ENCODE measurements at places on chromosomes 5 and 9.

DNA sequence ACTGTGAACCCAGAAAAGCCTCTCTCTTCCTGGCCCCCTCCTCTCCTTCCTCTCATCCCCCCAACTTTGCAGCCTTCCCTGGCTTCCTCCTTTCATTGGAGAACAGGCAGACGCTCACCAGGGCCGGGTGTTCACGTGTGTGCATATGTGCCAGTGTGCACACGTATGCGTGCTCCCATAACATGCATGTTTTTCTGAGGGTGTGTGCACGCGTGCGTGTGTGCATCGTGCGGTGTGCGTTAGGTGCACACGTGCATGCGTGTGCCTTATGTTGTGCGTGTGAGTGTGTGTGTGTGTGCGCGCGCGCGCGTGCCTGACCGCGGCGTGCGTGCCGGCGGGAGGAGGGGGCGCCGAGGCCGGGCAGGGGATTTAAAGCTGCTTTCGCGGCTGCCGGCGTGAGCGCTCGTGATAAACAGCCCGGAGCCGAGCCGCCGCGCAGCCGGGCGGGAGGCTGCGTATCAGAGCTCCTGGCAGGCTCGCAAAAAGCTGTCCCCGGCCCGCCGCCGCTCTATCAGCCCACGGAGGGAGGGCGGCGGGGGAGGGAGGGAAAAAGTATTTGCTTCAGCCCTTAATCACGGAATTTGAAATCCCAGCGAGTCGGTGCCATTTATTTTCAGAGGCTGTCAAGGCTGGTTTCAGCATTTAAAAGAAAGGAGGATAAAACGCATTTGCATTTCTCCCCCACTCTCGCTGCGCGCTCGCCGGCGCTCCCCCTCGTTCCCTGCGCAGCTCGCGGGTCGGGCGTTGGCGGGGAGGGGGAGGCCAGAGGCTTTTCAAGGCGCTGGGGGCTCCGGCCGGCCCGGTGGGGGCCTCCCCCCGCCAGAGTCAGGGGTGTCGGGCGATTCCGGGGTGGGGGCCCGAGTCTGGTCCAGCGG is 183.9 kb downstream of the C9orf50 start:
- no peaks in the 10 kb centered on the region for H3K36me3 ChIP-seq
- H3K4me1 ChIP-seq = peaks cover 25% of the 10 kb centered on the region
- H3K27ac ChIP-seq = no peak overlapping the region
- DNase-seq = peak; percentile 72
- H3K27me3 ChIP-seq = peaks cover 17% of the 10 kb centered on the region

DNA sequence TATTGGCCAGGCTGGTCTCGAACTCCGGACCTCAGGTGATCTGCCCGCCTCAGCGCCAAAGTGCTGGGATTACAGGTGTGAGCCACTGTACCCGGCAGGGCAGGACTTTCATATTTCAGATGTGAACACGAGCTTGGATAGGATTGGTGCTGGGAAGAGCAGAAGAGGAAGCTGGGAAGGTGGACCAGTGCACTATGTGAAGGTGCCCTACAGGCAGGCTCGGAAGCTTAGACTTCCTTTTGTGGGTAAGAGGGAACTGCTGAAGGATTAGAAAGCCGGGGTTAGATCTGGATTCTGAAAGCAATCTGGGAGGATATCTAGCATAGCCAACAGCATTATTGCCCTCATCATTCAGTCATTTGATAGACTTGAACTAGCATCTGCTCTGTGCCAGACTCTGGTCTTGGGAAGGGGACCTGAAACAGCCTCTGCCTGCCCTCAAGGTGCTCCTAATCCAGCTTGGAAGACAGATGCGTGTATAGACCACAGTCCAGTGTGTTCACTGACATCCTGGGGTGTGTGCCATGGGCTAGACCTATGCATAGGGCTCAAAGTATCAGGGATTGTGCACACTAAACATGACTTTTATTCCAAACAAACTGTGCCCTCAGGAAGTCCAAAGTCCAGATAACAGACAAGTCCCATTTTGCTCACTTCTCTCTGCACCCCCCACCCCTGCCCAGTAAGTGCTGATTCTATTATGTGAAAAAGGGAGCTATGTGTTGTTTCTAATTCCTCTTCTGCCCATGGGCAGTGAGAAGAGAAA is 637 bp downstream of the CBY3 start:
- no peak for DNase-seq
- no peak overlapping the region for H3K4me3 ChIP-seq
- H3K36me3 ChIP-seq = no peaks in the 10 kb centered on the region
- no peak overlapping the region for H3K27ac ChIP-seq

GRCh38 chr9:99035313-99035712 is 69.6 kb upstream of the TGFBR1 start:
- no peak overlapping the region for H3K27ac ChIP-seq
- peaks cover 16% of the 10 kb centered on the region for H3K4me1 ChIP-seq
- DNase-seq = no peak
- no peaks in the 10 kb centered on the region for H3K27me3 ChIP-seq
- H3K4me3 ChIP-seq = no peak overlapping the region
- H3K36me3 ChIP-seq = peaks cover 9% of the 10 kb centered on the region

DNA sequence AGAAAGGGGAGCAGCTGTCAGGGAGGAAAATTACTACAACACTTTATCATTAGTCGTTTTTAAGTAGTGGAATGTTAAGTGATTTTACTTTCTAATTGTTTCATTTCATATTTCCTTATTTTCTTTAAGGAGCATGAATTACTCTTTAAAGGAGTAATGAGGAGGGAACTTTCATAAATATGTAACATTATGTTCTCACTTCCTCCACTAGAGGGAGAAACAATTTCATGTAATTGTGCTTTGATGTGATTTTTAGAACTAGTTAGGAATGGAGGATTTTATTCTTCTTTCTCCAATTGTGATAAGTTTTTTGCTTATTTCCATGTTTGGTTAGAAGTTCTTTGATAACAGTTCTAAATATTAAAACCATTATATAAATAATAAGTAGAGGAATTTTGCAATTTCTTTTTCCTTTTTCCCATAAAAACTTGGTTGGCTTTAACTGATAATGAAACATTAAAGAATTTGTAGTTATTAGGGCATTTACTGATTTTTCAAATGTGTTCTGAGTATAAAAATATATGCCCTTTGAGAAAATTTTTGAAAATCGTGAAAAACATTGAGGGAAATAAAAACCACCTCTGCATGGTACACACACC is 25.6 kb downstream of the CEP78 start:
- DNase-seq = peak; percentile 43
- no peak overlapping the region for H3K4me3 ChIP-seq
- H3K4me1 ChIP-seq = no peaks in the 10 kb centered on the region
- H3K36me3 ChIP-seq = no peaks in the 10 kb centered on the region

GRCh38 chr5:44312374-44312773 is 76.8 kb downstream of the FGF10 start:
- H3K4me3 ChIP-seq = no peak overlapping the region
- H3K36me3 ChIP-seq = no peaks in the 10 kb centered on the region
- DNase-seq = no peak
- H3K4me1 ChIP-seq = no peaks in the 10 kb centered on the region
- no peak overlapping the region for H3K27ac ChIP-seq

DNA sequence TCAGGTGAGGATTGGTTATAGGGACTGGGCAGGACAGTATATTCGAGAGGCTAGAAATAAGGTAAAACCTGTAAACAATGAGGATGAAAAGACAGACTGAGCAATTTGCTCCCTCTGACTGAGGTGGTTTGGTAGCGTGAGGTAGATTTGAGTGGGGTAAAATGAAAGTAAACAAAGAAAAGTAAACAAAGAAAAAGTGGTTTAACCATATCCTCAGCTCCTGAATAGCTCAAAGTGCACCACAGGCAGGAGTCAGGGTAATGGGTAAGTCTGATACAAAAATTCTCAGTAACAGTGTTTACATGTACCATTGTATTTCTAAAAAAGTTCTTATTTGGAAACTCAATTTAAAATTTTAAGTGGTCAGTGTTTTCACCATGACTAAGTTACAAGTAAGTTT is 203.1 kb upstream of the ARRDC3 start:
- H3K27me3 ChIP-seq = no peaks in the 10 kb centered on the region
- no peak overlapping the region for H3K27ac ChIP-seq
- H3K4me3 ChIP-seq = no peak overlapping the region
- no peak for DNase-seq

DNA sequence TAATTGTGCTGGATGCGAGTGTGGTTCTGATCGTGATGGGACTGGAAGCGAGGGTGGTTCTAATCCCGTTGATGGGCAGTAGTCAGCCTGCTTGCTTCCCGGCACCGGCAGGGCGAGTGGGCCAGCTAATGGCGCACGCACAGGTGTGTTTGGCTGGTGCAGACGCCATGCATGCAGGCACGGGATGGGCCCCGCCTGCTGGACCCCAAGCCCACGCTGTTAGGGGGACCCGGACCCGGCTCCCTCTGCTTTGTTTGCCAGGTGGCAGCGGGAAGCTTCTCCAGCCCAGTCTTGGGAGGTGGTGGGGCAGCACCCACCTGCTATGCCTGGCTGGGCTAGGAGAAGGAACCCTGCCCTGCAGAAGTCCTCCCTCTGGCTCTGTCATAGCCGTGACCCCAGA is 70.3 kb downstream of the VAV2 start:
- no peak overlapping the region for H3K4me3 ChIP-seq
- no peak overlapping the region for H3K27ac ChIP-seq
- no peak for DNase-seq
- no peaks in the 10 kb centered on the region for H3K27me3 ChIP-seq

DNA sequence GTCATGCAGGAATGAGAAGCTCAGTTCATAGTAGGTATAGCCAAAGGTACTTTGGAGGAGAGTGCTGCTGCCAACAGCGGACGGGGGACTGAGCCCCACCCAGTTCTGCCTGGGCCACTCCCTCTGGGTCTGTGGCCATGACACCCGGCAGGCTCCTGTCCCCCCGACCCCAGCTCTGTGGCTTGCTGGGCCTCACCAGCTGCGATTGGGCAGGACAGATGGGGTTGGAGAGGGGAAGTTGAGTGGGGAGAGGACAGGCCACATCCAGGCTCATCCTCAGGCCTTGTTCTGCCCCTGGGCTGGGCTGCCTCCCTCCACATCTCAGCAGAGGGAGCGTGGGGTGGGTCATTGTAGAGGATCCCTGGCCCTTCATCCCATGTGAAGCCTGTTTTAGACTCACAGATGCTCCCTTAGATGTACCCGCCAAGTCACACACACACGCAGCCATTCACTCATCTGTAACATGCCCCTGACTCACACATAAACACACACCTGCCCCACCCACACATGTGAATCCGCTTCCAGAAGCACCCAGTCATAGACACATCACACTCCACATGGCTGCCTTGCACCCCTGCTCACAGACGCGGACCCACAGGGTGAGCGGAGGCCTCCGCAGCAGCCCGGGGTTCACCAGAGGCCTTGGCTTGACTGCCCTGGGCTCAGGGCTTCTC is 48.8 kb downstream of the NTNG2 start:
- DNase-seq = no peak
- no peaks in the 10 kb centered on the region for H3K36me3 ChIP-seq
- no peak overlapping the region for H3K27ac ChIP-seq
- H3K27me3 ChIP-seq = peaks cover 14% of the 10 kb centered on the region
- H3K4me1 ChIP-seq = peaks cover 13% of the 10 kb centered on the region

DNA sequence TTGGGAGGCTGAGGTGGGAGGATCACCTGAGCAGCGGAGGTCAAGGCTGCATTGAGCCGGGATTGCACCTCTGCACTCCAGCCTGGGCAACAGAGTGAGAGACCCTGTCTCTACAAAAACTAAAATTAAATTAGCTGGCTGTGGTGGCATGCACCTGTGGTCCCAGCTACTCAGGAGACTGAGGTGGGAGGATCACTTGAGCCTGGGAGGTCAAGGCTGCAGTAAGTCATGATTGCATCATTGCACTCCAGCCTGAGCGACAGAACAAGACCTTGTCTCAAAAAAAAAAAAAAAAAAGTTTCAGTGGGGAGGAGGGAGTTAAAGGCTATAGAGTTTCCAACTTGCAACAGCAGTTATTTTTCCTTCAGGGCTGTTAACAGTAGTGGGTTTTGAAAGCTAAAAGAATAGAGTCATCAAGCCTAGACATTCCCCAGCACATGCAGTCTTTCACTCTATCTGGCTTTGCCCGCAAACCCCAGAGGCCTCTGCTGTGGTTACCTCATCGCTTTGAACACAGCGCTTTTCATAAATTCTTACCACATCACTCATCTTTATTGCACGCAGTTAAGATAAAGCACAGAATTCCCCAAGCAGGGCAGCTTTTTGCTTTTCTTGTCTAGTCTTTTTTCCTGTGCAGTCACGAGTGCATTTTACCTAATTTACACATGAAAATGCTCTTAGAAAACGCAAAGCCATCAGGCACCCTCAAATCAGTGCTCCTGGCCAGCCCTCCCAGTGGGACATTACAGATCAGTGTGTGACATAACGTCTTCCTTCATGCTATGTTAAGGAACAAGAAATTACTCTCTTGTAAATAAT is 8.7 kb upstream of the SLC2A8 start:
- no peaks in the 10 kb centered on the region for H3K36me3 ChIP-seq
- H3K27me3 ChIP-seq = peaks cover 89% of the 10 kb centered on the region
- peak; percentile 97 for DNase-seq
- H3K4me1 ChIP-seq = peaks cover 20% of the 10 kb centered on the region
- H3K4me3 ChIP-seq = no peak overlapping the region
- H3K27ac ChIP-seq = peak overlapping the region; percentile 57

DNA sequence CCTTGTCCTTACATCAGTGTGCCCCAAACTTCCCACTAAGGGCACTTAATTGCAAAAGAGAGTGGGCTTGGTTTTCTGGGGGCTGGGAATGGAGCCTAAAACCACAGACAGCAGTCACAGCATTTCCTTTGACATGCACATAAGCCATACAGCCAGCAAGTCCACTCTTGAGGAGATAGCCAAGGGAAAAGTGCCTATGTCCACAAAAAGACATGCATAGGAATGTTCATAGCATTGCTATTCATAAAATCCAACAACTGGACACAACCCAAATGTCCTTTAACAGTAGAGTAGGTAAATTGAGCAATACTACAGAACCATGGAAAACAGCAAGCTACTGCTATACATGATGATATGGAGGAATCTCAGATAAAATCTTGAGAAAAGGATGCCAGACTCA is 11.7 kb upstream of the FAT2 start:
- H3K4me3 ChIP-seq = no peak overlapping the region
- H3K36me3 ChIP-seq = no peaks in the 10 kb centered on the region
- no peak overlapping the region for H3K27ac ChIP-seq
- H3K4me1 ChIP-seq = peaks cover 6% of the 10 kb centered on the region
- DNase-seq = no peak

- H3K4me3 ChIP-seq = no peak overlapping the region
- no peak for DNase-seq
- H3K27ac ChIP-seq = no peak overlapping the region
- peaks cover 40% of the 10 kb centered on the region for H3K4me1 ChIP-seq
- peaks cover 5% of the 10 kb centered on the region for H3K36me3 ChIP-seq
Observed at GRCh38 chr9:91814201-91814600, 135.8 kb downstream of the ROR2 start.

GRCh38 chr5:7410936-7411511 is 15.1 kb downstream of the ADCY2 start:
- no peak for DNase-seq
- H3K4me1 ChIP-seq = peaks cover 6% of the 10 kb centered on the region
- H3K27ac ChIP-seq = no peak overlapping the region

- H3K36me3 ChIP-seq = no peaks in the 10 kb centered on the region
- H3K27me3 ChIP-seq = no peaks in the 10 kb centered on the region
- H3K27ac ChIP-seq = no peak overlapping the region
- DNase-seq = no peak
Observed at GRCh38 chr5:38105231-38105570, 153.2 kb upstream of the EGFLAM start.

DNA sequence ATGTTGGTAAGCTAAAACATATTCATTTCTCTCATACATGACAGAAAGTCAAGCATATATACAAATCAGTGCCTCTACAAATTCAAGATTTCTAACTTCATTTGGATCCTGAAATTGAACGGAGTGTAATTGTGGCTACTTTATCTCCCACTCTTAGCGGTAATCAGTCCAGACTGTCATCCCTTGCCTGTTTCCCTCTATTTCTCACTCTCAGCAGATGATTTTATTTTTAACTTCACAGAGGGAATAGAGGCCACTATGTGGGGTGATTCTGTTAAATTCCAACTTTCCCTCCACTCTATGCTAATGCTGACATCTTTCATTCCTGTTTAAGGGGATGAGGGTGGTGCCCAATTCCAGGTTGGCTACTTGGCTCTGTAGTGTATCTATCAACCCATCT is 153.8 kb upstream of the KCNN2 start:
- H3K27ac ChIP-seq = no peak overlapping the region
- H3K27me3 ChIP-seq = no peaks in the 10 kb centered on the region

All from mesenchymal stem cell (in vitro differentiated cells and primary cell).